ENCODE measurements at places on chromosomes 16 and 17.

DNA sequence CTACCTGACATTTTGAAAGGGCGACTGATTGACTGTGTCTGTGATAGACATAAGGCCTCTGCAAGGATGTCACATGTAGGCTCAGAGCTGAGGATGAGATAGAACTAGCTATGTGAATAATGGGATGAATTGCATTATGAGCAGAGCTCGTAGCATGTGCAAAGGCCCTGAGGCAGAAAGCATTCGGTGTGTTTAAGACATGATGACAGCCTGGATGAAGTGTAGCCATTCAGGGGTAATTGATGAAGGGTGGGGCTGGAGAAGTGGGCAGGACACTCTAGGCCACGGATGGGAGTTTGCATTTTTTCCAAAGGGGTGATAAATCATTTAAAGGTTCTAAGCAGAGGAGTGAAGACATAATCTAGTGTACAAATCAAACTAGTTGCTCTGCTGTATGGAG, 62.6 kb downstream of the USP43 start:
- no peak for DNase-seq

- no peak for DNase-seq
Observed at GRCh38 chr16:57941016-57941664, 29.8 kb downstream of the CNGB1 start.

DNA sequence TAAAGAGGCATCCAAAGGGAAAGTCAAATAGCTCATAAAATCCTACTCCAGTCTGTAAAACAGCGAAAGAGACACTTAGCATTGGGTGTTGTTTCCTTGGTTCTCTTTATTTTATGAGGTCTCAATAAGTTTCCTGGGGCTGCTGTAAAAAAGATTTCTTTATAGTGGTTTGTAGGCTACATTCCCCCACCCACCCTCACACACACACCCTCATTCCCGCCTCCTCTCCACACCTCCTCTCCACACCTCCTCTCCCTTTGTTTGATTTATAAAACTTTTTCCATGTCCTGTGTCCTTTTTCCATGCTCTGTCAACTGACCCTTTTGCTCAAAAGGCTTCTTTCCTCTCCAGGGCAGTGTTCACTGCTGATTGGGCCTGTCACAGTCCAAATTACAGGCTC, 178.9 kb upstream of the SOX9 start:
- no peak for DNase-seq

GRCh38 chr16:84633622-84634021, 14.7 kb upstream of the KLHL36 start:
- no peak for DNase-seq

DNA sequence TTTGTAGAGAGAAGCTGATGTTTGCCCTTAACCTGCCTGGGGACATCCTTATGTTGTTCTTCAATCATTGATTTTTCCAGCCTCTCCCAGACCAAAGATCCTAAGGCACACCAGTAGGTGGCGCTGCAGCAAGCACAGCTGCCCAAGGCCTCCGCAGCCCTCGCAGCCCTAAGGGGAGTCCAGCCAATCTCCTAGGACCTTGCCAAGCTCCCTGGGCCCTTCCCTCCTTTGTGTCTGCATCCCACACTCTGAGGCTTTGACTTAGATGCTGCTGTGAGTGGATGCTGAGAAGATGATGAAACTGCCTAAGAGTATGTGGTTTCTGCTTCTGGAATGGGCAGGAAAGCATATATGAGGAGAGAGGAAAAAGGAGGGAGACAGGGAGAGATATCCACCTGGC, 47.1 kb downstream of the SPACA3 start:
- peak; percentile 1 for DNase-seq

- no peak for DNase-seq
Observed at GRCh38 chr16:86925067-86925791, 346.9 kb downstream of the FOXL1 start.

DNA sequence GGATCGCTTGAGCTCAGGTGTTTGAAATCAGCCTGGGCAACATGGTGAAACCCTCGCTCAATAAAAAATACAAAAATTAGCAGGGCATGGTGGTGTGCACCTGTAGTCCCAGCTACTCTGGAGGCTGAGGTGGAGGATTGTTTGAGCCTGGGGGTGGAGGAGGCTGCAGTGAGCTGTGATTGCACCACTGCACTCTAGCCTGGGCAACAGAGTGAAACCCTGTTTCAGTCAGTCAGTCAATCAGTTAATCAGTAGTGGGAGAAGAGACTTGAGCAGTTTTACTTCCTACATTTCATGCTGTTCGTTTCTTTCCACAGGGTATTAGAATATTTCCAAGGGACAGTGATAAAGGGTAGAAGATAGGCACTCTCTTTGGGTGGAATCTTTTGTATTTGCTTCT, 8.8 kb downstream of the MAP3K3 start:
- no peak for DNase-seq

GRCh38 chr17:68351395-68351794, 60.1 kb downstream of the ARSG start:
- DNase-seq = no peak

DNA sequence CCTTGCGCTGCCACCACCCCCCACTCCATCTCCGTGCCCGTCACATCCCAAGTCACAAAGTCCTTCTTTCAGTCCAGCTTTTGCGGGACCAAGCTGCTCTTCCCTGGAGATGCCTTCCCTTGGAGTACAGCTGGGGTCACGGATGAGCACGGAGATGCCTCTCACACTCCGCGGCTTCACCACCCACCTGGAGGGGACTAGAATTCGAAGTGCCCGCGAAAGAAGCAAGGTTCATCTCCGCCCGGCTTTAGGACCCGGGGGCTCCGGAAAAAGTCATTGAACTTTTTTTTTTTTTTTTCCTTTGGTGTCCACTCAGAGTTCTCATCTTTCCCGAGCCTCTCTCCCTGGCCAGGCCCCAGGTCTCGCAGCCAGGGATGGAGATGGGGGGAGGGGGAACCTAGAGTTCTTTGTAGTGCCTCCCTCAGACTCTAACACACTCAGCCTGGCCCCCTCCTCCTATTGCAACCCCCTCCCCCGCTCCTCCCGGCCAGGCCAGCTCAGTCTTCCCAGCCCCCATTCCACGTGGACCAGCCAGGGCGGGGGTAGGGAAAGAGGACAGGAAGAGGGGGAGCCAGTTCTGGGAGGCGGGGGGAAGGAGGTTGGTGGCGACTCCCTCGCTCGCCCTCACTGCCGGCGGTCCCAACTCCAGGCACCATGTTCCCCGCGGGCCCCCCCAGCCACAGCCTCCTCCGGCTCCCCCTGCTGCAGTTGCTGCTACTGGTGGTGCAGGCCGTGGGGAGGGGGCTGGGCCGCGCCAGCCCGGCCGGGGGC, at the start of gene FKBP10:
FKBP10 (plus strand) TSS at position 624 of the 771 bp plus-strand sequence; CDS start at position 655, 31 bp downstream.
- no peak for DNase-seq

GRCh38 chr16:23537390-23537789, 19.8 kb downstream of the EARS2 start:
- no peak for DNase-seq

DNA sequence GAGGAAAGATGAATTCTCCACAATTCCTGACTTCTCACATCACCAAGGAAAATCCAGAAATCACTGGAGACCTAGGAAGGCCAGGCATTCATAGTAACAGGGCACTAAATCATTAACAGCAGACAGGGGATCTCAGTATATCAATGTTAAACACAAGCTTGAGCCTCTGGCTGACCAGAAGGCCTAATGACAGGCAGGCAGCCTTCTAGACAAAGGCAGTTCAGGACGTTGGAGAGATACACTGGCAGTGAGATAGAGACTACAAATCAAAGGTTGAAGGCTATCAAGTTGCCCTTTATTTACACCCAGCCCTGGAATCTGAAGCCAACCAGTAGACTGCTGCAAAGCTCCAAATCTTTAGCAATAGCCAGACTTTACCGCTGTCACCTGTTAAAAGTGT, 422.8 kb upstream of the CCL2 start:
- no peak for DNase-seq

GRCh38 chr17:81601525-81602120, 35.3 kb downstream of the NPLOC4 start:
- peak; percentile 12 for DNase-seq

GRCh38 chr16:842061-842476, 41.5 kb upstream of the GNG13 start:
- no peak for DNase-seq

GRCh38 chr16:50198802-50199403, 45.8 kb downstream of the TENT4B start:
- no peak for DNase-seq

GRCh38 chr16:27414788-27415431, 12.9 kb downstream of the IL21R start:
- DNase-seq = no peak

DNA sequence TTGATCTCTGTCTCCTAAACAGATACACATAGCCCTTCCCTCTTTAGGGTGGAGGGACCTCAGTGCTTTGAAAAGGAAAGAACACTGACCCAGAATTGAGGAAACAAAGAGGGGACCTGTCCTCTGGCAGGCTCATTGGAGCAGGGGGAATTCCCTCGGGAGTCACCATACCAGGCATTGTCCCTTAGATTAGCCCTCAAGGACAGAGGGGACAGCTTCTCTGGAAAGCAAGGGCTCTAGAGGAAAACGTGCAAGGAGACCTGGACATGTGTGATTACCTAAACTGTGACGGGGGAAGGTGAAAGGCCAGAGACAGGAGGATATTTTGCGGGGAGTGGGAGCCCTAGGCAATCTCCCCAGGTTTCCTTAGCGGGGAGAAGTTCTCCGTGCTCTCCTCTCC, 7.6 kb upstream of the FZD2 start:
- no peak for DNase-seq

DNA sequence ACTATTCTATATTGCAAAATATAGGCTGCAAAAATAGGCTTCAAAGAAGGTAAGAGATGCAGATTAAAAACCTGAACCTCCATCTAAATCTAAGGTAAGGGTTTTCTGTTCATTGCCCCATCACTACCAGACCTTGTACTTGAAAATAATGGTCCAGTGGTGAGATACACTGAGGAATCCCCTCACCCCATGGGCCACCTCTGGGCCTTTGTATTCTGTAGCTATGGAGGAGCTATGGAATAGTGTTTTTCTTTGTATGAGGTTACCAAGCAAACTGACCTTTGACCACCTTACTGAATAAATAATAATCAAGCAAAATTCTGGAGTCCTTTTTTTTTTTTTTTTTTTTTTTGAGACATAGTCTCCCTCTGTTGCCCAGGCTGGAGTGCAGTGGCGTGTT, 4.8 kb upstream of the UBE2Z start:
- DNase-seq = no peak

DNA sequence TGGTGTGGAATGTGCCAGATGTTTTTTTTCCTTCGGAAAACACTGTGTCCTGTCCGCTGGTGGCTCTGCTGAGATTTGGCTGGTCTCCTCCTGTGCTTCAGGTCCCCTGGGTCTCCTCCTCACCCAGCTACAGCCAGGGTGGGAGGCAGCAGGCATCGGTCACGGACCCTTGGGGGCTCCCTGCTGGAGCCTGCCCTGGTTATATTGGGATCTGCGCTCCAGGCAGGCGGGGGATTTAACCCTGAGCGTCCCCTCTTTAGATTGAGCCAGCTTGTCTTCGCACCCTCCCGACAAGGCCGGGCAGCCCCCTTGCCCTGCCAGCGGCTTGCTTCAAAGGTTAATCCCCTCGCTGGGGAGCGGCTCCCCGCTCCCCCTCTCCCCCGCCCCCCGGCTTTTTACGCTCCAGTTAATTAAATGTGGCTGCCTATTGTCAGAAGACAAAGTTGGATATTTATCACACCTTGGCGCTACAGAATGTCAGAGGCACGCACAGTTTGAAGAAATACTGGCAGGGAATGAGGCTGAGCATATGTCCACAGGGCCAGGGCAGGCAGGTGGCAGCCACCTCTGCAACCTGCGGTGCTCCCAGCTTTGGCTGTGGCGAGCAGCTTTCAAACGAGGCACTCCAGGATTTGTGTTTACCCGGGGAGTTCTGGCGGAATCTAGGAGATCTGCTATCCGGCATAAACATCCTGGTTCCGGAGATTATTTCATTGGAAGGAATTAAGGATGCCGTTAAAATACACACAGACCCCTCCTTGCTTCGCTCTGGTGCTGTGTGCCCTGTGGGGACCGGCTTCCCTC, 38.2 kb upstream of the GSE1 start:
- no peak for DNase-seq

- peak; percentile 52 for DNase-seq
Observed at GRCh38 chr16:89324056-89325010, 106.8 kb downstream of the ZNF778 start.

GRCh38 chr17:28765038-28765437, 21.2 kb downstream of the TRAF4 start:
- DNase-seq = no peak

GRCh38 chr17:8122422-8122923, 1.4 kb downstream of the HES7 start:
- no peak for DNase-seq

DNA sequence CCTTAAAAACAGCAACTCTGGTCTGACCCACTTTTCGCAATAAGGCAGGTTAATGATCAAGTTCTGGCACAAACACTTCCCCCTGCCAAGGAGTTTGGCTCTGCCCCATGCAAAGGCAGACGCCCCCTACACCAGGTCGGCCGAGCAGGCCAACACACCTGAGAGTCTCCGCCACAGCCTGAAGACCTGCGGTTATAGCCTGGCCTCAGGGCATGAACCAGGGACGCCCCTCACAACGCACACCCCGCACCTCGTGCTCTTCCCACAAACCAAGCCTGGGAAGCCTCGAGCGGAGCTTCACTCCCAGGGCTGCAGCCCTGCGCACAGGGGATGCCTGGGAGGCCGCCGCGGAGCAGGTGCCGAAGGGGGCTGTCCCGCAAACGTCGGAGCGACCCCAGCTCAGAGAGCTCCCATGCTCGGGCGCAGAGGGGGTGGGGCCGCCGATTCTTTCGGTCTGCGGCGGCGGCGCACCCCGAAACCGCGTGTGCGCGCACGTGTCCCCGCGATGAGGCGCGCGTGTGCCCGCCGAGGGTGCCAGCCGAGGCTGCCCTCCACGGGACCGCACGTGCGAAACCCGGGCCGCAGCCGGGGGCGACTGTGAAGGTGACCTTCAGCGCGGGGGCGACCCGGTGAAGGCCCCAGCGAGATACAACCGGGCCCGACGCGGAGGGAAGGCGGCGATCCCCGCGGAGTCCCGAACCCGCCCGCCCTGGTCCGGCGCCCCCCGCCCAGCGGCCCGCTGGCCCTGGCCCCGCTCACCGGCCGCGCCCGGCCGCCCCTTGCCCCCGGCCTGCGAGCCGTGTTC, 559 bp downstream of the CLUH start:
- no peak for DNase-seq

DNA sequence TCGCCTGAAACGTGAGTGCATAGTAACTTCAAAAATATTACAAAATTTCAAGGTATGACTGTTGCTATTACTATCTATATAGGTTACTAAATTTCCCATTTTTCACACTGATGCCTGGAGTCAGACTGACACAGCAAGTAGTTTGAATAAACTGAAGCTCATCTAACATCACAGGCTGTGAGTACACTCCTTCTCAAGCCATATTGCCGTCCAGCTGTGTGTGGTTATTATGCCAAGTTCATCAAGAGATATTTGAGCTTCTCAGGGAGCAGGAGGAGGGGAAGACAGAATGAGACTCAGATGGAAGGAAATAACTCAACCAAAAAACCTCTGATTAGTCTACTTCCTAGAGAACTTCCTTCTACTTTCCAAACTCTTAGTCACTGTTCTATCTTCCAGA, 473.9 kb downstream of the TOX3 start:
- DNase-seq = no peak

DNA sequence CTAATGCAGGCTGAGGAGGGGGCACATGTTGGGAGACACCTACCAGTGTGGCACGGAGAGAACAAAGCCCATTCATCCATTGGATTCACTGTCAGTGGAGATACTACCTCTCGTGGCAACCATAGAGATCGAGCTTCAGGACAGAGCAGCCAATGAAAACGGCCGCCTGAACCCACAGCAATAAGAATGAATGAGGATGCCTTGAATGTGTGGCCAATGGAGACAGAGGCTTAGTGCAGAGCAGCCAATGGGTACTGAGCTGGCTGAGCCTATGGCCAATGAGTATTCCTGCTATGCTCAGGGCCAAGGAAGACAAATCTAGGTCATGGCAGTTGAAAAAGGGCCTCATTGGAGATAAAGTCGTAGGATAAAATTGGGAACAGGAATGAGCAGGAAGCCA, 10.9 kb downstream of the ARHGEF15 start:
- DNase-seq = no peak
